ENCODE measurements at places on chromosomes 16 and 17.

- no peak for DNase-seq
Observed at GRCh38 chr17:43841282-43841681, 5.7 kb upstream of the CD300LG start.

DNA sequence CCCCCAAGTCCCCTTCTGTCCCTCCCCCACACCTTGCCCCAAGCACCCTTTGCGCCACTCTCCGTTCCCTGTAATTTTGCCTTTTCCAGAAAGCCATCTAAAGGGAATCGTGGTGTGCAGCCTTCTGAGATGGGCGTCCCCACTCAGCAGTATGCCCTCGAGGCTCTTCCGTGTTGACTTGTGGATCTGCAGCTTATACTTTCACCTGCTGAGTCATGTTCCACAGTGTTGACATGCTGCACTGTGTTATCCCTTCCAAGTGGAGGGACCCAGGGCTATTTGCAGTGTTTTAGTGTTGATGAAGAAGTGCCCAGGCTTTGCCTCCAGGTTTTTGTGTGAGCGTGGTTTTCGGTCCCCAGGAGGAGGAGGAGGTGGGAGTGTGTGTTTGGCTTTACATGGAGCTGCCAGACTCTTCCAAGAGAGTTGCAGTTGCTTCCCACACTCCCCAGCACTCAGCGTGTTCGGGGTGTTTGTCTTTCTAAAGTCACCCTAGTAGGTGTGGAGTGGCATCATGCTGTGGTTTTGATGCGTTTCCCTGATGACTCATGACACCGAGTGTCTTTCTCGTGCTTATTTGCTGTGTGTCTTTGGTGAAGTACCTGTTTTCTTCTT lies 32.1 kb upstream of the JPT2 start:
- DNase-seq: peak; percentile 34

DNA sequence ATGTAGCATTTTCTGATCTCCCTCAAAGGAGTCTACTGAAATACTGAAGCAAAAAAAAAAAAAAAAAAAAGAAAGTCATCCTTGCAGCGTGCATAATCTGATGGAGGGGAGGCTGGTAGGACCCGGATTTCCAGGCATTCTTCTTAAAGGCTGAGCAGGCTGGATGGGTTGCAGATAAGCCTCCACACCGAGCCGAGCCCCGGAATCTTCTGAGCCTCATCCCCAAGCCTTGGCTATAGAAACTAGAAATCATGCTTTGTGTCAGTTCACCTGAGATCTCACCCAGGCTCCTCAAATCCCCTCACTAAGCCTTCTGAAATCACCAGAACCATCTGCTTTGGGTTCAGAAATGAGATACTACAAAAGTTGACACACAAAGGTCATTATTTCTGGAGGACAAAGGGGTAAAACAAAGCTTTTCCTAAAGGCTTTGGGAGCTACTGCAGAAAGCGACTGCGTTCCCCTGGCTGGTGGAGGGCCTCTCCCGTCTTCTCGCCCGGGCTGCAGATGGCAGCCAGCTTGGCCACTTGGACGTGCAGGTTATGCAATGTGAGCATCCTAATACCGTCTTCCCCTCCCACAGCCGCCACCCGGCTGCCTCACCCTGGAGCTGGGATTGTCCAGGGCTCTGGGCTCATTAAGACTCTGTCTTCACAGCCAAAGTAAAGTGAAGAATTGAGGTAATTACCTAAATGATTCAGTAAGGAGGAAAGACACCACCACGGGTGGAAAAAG lies 4.7 kb upstream of the CACNG4 start:
- no peak for DNase-seq

GRCh38 chr17:76385892-76386786 lies 1.7 kb downstream of the SPHK1 start:
- peak; percentile 84 for DNase-seq

GRCh38 chr16:63789603-63790002 lies 1332.3 kb downstream of the CDH11 start:
- no peak for DNase-seq

- no peak for DNase-seq
Observed at GRCh38 chr16:54135361-54136275, 151.0 kb downstream of the IRX3 start.
